ENCODE measurements at places on chromosomes 13 and 19.

GRCh38 chr13:89980896-89981295, 1366.6 kb upstream of the MIR17HG start:
- no peak for DNase-seq

DNA sequence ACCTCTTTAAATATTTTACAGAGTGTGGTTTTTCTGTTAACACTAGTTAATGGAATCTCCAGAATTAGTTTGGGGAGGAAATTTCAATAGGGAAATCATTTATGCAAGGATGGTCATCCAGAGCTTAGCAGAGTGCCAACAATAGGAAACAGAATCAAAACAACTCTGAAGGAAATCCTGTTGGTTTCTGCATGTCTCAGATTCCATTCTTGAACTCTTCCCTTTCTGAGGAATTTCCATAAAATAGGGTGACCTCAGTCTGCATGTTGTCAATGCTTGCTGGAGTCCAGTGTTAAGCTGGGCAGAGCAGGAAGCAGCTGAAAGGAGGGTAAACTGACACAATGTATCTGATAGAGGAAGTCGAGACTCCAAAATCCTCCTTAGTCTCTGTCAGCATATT, 16.9 kb downstream of the CBY2 start:
- DNase-seq = no peak

DNA sequence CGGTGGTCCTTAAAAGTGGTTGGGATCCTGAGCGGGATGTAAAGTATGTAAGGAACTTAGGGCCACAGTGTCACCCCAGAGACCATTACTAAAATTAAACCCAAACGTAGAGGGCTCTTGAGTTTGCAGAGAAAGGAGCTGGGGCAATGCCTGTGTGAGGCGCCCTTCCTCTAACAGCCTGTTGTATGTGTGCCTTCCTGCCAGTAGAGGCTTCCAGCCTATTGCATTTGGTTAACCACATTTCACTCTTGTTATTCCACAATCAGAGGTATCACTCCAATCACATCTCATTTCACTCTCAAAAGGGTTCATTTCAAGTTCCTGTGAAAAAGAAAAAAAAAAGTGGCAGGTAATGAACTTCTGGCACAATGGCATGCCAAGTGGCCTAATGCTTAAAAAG, 29.4 kb downstream of the DIAPH3 start:
- DNase-seq = peak; percentile 28

DNA sequence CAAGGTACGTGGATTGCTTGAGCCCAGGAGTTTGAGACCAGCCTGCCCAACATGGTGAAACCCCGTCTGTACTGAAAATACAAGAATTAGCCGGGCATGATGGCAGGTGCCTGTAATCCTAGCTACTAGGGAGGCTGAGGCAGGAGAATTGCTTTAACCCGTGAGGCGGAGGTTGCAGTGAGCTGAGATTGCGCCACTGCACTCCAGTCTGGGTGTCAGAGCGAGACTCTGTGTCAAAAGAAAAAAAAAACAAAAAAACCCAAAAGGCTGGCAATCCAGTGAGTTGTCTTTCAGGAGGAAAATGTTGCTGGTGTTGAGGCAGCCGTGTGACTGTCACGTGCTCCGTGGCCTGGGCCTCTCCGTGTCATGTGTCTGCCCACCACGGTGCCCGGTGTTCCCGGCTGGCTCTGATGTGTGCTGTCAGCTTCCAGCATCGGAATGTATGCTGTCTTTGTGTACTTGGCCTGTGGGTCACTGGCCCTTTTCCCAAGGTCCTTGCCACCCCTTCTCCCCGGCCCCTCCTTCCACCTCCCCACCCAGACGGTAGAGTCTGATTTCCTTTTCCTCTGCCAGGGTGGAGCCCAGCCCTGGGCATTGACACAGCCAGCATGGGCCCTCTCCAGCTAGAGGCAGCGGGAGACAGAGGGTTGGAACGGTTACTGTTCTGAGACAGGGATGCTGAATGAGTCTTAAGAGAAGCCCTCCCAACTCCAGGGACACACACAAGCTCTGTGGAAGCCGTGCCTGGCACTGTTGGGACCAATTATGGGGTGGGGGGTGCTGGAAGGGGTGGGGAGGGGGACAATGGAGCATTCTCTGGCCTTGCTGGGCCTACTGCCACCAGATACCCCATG, 7.2 kb upstream of the TUBB4A start:
- no peak for DNase-seq

- no peak for DNase-seq
These were observed 10.1 kb downstream of the TMEM91 start for GRCh38 chr19:41386442-41386841.

GRCh38 chr19:41248895-41249294, 15.3 kb upstream of the HNRNPUL1 start:
- no peak for DNase-seq

DNA sequence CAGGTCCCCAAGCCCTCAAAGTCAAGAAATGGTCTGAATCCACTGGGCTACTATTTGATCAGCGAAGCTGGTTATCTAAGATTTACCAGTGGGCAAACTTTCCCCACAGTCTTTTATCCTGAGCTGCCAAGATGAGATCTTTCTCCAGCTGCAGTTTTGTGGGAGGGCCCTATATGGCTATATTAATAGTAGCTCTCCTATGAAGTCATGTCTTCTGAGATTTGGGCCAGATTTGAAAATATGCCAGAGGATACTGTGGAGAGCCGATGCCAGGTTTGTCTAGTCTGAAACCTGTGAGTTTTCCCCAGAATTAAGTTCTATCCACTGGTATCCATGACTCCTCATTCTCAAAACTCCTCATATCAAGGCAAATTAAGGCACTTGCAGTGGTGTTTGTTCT, 173.2 kb downstream of the FLT1 start:
- DNase-seq = no peak

GRCh38 chr13:39484506-39485313, 118.3 kb downstream of the LHFPL6 start:
- DNase-seq = peak; percentile 56

GRCh38 chr19:31071136-31071855, 277.9 kb downstream of the TSHZ3 start:
- no peak for DNase-seq

DNA sequence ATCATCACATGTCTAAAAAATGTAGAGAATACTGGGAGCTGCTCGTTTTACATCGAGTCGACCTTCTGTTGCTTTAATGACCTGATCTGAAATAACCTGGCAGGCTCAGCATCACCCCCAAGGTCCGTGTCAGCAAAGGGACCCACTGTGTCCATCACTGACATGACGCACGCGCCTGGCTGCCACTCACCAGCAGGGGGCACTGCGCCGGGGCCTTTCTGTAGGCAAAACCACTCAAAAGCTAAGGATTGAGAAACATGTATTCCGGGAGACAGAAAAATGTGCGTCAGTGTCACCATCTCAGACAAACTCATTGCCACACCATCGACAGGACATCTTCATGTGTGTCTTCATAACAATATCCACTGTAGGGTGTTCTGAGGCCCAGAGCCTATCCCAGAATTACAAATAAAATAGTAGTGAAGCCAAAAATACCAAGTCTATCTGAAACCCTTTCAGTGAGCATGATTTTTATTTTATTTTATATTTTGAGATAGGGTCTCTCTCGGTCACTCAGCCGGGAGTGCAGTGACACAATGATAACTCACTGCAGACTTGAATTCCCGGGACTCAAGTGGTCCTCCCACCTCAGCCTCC, 130.3 kb upstream of the LSM14A start:
- DNase-seq = peak; percentile 38

- DNase-seq = peak; percentile 89
These were observed 128.6 kb downstream of the USP12 start for GRCh38 chr13:27043013-27043412.

- DNase-seq = no peak
These were observed 403.9 kb downstream of the LIG4 start for GRCh38 chr13:107811233-107812013.

GRCh38 chr13:98044301-98044700, 90.8 kb downstream of the IPO5 start:
- DNase-seq = no peak

DNA sequence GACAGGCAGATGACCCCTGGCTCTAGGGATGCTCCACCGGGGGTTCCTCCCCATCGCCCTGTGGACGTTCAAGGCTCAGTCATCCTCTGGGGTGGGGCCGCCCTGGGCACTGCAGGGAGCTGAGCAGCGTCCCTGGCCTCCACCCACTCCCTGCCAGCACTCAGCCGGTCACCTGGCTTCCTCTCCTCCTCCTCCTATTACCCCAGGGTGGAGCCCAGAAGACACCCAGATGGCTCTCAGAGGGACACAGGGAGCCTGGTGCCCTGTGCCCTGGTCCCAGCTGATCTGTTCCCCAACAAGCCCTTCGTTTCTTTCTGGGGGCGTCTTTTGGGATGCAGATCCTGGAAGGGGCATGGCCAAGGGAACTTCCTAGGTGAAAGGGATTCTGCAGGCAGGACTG, 3.7 kb upstream of the MKNK2 start:
- DNase-seq = no peak

- DNase-seq = peak; percentile 91
These were observed 143.9 kb upstream of the TSC22D1 start for GRCh38 chr13:44719857-44720671.

DNA sequence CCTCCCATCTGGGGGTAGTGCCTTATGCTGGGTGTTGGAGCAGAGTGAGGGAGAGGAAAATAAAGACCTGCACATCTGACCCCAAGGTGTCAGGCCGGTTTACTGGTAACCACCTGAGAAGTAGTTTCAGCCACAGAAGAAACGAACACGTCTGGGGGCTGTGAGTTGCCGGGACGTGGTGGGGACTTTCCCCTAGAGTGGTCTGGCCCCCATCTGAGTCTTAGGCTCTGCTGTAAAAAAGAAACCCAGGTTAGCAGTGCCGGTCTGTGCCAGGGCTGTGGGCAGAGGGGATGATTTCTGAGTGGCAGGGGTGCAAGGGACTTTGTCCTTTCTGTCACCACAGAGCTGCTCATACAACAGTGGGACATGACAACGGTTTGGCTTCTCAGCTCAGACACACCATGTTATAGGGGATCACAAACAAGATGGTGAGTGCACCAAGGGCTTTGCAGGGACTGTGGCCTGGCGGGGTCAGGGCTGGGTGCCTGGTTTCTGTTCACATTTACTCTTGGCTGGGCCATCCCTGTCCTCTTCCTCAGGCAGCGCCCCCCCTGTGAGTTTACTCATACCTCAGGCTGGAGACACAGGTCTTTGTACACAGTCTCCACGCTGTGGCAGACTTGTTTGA, 9.0 kb downstream of the GCDH start:
- DNase-seq = no peak

DNA sequence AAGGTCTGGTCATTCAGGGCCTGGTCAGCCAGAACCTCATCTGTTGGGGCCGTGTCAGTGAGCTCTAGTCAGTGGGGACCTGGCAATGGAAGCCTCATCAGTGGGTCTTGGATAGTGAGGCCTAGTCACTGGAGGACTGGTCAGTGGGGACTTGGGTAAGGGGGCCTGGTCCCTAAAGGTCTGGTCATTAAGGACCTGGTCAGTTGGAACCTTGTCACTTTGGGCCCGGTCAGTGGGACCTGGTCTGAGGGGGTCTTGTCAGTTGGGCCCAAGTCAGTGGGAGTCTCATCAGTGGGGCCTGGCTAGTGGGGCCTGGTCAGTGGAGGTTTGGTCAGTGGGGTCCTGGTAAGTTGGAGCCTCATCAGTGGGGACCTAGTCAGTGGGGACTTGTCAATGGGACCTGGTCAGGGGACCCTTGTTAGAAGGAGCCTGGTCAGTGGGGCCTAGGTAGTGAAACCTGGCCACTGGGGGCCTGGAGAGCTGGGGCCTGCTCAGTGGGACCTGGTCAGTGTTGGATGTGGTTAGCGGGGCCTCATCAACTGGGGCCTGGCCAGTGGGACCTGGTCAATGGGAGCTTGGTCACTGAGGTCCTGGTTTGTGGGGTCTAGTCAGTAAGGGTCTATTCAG, 43.7 kb upstream of the TPM4 start:
- no peak for DNase-seq

DNA sequence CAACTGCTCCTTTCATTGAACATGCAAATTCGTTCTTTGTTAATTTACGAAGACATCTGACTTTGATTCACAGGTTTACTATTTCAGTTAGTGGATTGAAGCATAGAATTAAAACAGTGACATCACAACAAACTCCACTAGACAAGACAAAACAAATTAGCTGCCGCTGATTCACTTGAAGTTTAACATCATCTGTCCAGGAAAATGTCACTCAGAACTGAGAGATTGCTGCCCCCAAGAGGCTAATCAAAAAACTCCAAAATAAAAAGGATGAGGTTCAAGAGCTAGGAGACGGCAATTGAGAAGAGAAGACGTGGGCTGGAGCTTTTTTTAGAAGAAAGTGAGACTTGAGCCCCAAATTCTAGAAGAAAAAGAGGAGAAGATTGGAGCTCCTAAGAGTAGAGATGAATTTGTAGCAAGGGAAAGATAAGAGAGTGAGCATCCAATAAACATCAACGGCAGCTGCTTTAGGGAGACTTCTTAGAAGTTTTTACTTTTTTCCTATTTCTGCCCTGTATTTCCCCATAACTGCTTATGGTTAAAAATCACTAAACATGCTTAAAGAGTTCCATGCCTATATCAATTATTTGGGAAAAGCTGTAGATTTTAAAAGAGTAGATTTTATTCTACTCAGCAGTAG, 40.8 kb upstream of the TPP2 start:
- DNase-seq = peak; percentile 64

DNA sequence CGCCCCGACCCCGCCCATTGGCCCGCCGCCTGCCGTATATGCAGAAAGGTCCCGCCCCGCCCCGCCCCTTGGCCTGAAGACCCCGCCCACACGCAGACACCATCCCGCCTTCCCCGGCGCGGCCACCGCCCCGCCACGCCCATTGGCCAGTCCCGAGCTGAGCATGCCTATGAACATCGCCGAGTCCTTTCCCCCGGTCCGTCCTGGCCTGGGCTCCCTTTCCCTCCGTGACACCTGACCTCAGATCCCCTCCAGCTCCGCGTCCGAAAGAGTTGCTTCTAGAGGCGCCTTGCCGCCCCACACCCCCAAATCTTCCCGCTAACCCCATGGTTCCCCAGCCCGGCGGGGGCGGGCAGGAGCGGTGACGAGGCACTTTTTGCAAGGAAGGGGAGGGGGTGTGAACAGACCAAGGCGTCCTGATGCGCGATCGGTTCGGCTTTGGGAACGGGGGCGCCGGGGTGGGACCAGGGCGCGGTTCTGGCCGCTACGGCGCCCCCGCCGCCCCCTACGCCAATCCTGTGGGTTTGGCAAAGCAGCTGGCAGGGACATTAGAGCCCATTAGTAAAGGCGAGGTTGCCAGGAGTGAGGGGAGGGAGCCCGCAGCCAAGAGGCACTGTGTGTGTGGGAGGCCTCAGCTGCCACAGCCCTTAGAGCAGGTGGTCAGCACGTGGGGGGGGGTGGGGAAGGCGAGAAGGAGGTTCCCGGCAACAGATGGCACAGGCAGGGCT, 406 bp upstream of the NUMBL start:
- peak; percentile 93 for DNase-seq

DNA sequence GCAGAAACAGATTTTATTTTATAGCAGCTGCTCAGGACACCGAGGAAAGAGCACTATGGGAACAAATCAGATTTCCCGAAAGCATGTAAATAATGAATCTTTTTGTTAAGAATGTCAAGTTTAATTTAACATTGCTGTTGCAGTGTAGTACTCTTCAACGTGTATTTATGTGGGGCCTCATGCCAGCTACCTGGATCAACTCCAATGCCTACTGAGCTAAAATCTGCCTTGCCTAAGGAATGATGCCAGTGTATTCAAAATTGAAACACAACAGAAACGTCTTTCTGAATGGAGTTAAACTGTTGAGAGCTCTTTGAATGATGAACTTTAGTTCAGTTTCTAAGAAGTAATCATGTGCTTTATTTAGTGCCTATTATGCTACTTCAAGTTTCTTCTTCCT, 1379.8 kb upstream of the ATXN8OS start:
- no peak for DNase-seq

Measured in cardiac fibroblast (primary cell).